ENCODE measurements at places on chromosomes 3 and 15.

DNA sequence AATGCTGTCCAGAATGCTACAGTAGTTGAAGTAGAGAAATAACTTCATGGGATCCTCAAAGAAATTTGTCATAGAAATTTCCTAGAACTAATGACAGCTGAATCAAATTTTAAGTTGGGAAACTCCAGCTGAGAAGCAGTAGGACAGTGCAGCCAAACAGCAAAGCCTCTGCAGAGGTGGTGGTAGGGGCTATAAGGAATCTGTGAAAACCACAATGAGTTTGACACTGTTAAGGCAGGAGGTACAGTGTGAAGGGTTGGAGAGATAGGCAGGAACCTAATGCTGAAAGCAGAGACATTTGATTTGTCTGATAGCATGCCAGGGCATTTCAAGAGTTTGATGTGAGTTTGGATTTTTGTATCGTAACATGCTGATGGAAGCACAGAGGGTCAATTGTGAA, 22.0 kb downstream of the ASTE1 start:
- DNase-seq: no peak

GRCh38 chr15:48145923-48146322, 25.1 kb downstream of the SLC24A5 start:
- DNase-seq: no peak

DNA sequence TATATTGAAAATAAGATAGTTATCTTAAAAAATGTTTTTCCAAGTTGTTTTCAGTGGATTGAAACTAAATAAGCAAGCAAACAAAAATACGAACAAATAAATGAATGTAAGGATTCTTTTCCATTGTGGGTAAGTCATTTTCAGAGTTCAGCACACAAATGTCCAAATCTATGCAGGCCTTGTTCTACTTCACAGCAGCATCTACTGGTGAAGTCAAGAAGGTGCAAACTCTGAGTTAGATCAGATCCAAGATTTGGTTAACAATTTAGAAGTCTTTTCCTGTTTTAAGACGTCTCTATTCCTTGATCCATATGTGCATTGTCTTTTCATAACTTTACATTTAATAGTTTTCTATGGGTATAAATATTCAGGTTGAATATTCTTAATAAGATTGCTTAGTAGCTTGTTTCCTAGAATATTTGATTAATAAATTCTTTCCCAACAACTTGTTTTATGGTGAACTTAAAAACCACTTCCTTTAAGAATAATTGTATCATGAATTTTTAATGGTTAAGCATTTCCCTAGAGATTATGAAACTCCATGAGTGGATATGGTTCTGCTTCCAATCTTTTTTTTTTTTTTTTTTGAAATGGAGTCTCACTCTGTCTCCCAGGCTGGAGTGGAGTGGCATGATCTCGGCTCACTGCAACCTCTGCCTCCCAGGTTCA, 10.5 kb downstream of the PTX3 start:
- DNase-seq: no peak

GRCh38 chr15:80605591-80606150, 89.4 kb upstream of the ABHD17C start:
- no peak for DNase-seq

DNA sequence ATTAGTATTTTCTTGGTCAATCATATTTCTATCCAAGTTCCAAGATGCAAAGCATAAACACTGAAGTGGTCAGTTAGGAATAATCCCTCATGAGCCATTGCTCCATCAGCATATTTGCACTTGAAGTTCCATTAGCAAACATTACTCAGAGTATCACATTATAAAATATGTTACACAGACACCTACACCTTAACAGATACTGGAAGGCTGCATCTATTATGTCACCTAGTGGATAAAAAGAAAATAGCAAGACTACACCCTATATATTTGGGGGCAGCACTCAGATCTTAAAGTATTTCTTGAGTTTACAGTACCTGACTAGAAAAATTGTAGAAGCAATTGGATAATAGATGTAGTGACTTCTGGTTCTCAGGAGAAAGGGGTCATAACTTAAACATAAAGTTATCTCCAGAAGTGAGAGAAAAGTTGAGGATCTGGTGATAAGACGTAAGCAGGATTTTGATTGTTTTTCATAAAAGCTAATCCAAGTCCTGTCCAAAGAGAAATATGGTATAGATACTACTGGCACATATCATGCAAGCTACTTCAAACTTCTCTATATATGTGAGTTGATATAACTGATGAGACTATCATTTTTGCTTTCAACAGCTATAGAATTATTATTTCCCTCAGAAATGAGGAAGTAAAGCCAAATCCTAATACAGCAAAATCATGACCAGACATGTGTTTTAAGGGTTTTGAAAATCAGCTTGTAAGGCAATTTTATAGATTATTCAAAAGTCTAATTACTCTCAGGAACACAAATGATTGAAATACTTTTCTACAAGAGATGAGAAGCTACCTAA, 422.2 kb downstream of the GBE1 start:
- DNase-seq: no peak

GRCh38 chr3:122989856-122990575, 37.5 kb downstream of the SEMA5B start:
- DNase-seq: no peak

Data from pancreas (tissue), 10 donors.